ENCODE measurements at places on chromosomes 2 and 18. TPM values are rescaled to one million over a fixed set of nuclear protein-coding genes. Genes with fewer than 3 reads are reported as not detected.

- no peak for DNase-seq
Measured at GRCh38 chr2:62998949-62999348, 51.7 kb upstream of the OTX1 start.

GRCh38 chr18:70326255-70326654 lies 37.4 kb downstream of the SOCS6 start:
- no peak for DNase-seq

GRCh38 chr2:219285894-219286425 lies 6.8 kb downstream of the DNAJB2 start:
- no peak for DNase-seq

- DNase-seq: no peak
Measured at GRCh38 chr2:118223511-118223991, 135.3 kb downstream of the INSIG2 start.

GRCh38 chr18:3747176-3747973 lies 297.4 kb downstream of the TGIF1 start:
- DNase-seq: no peak

- DNase-seq: no peak
Measured at GRCh38 chr2:217846321-217846743, 156.5 kb downstream of the TNS1 start.

DNA sequence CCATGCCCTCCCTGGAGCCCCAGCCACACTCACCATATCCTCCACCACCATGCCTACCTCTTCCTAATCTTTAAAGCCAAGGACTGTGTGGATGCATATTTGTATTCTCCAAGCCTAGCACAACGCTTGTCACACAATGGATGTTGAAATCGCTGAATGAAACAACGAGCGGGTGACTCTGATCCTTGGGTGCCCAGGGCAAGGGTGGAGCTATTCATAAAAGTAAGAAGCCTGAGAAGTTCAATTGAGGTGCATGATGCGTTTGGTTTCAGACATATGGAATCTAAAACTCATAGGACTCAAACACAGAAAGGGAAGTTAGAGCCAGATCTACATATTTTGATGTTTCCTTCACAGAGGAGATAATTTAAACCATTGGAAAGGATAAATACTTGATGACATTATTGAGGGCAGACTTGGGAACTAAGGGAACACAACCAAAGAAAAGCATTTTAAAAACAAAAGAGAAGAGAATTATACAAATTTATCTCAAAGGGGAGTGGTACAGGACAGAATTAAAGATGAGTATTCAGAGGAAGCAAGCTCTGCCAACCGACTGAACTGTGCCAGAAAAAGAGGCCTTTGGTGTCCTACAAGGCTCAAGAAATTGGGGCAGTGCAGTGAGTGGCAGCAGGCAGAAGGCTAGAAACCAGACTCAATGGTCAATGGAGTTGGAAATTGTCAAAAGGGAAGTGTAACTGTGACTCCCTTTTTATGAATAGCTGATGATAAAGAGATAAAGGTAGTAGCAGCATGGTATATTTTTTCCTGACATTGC lies 200.6 kb upstream of the NCKAP5 start:
- no peak for DNase-seq

DNA sequence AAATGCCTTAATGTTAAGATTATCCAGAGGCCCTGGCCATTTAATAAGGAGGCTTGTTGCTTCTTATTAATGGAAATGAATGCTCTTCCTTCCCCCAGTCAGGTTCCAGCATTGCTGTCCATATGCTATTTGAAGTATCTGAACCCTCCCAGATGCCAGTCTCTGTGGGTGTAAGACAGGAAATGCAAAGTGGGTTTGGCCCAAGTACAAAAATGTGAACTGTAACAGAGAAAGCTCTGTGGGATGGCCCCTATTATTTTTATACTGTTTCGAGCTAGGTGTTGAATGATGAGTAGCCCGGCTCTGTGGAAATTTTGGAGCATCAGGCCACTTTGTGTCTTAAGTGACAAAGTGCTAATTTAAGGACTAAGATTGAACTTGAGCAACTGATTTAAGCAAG lies 141.0 kb downstream of the UXS1 start:
- no peak for DNase-seq

GRCh38 chr2:156837635-156838370 lies 401.6 kb downstream of the GPD2 start:
- DNase-seq: no peak

NR4A2 gene
- total RNA-seq: 2.7 TPM

PMAIP1 gene
- total RNA-seq: 48.8 TPM

CYP26B1 gene
- not detected for total RNA-seq
